ENCODE measurements at places on chromosomes 7 and 10. TPM values are rescaled to one million over a fixed set of nuclear protein-coding genes. Genes with fewer than 3 reads are reported as not detected.

ANAPC16 gene
- 79.3 TPM for total RNA-seq

LRRC61 gene
- total RNA-seq: 27.1 TPM

EPO gene
- total RNA-seq: not detected

AOC1 gene
- total RNA-seq: not detected

PKD2L1 gene
- total RNA-seq: not detected

UCN3 gene
- not detected for total RNA-seq

NRAP gene
- not detected for total RNA-seq

PRPS1L1 gene
- not detected for total RNA-seq

ADIRF gene
- not detected for total RNA-seq

DKK1 gene
- not detected for total RNA-seq

- DNase-seq: no peak
These were observed 80.2 kb upstream of the PPP2R2D start for GRCh38 chr10:131820626-131821025.

DNA sequence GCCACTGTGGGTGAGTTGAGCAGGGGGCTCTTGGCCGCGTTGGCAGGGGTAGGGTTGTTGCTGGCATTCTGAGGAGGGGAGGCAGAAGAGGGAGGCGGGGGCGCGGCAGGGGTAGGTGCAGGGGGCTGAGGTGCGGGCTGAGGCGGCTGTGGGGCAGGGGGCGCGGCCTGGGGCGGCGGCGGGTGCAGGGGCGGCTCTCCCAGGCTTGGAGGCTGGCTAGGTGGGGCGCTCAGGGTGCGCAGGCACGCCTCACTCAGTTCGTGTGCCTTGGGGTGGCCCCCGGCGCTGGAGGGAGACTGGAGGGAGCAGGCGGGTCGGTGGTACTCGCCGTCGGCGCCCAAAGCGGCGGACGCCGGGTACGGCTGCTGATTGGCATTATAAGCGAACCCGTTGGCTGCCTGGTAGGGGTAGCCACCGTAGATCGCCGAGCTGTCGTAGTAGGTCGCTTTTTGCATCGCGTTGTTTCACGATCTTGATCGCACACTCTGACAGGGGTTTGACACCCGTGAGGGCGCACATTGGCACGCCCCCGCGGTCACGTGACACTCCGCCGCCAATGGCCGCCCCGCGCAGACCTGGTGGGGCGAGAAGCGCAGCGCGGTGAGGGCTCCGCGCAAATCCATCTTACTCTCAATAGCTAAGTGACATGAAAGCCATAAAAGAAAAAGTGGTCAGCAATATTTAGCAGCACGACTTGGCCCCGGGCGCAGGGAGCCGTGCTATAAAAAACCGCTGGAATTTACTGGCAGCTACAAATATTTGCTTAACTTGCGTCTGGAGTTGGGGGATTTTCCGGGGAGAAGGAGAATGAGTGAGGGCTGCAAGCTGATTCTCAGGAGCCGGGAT is 7.9 kb upstream of the HOXA2 start:
- no peak for DNase-seq

DNA sequence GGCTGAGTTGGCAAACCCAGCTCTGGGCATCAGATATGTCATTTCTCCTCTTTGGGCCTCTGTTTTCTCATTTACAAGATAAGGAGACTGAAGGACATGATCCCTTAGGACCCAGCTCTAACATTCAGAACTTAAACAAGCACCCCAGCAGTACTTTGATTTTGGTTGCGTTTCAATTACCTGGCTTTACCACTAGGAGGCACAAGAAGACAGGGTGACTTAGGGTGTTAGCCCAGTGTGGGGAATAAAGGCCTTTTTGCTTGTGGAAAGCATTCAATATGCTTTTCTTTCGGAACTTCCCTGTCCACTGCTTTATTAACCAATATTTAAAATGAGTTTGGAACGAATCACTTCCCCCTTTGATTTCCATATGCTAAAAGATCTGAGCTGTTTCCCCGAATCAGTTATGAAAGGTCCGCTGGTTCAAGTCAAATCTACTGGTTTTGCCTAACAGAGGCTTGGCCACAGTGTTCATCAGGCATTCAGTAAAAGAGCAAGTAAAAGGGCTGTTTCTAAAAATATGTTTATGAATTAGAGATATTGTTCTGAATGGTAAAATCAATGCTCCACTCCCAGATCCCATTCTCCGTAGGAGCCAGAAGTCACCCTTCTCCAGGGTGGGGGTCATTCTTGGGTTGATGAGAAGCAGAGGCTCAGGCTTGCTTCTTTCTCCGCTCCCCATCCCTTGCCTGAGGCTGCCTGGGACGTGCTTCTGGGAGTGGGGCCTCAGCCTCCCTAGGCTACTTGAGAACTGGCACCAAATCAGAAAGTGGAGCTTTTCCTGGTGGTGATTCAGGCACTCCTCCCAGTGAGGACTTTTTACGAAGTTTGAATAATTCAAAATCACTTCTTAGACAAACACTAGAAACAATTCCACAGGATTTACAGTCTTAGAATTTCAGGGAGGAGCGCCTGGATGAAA is 105.5 kb downstream of the MYOF start:
- DNase-seq: peak; percentile 72

- DNase-seq: no peak
These were observed 29.3 kb upstream of the YAE1 start for GRCh38 chr7:39536951-39537350.

- peak; percentile 93 for DNase-seq
These were observed 31.6 kb downstream of the IKZF1 start for GRCh38 chr7:50335795-50336754.

GRCh38 chr7:65317372-65317771 is 56.3 kb upstream of the ZNF92 start:
- no peak for DNase-seq

GRCh38 chr7:50303335-50304128 is 984 bp upstream of the IKZF1 start:
- DNase-seq: no peak

DNA sequence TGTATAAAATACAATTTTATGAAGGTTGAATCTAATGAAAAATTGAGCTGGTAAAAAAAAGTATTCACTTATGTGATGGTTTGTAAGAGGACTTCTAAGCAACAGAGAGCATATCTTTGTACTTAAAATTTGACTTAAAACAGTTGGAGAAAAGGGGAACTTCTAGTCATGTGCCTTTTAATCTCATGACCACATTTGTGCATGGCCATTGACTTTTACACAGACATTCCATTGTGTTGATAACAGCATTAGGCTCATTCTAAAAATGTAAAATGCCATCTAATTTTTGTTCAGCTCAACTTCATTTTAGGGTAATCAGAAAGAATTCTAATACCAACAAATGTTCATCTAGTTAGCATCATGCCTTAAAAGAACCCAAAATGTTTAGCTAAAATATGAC is 119.9 kb downstream of the HPSE2 start:
- no peak for DNase-seq

- no peak for DNase-seq
These were observed 11.4 kb downstream of the ELN start for GRCh38 chr7:74039337-74039736.

- DNase-seq: no peak
These were observed 136.8 kb downstream of the EXOC4 start for GRCh38 chr7:133389727-133390126.

DNA sequence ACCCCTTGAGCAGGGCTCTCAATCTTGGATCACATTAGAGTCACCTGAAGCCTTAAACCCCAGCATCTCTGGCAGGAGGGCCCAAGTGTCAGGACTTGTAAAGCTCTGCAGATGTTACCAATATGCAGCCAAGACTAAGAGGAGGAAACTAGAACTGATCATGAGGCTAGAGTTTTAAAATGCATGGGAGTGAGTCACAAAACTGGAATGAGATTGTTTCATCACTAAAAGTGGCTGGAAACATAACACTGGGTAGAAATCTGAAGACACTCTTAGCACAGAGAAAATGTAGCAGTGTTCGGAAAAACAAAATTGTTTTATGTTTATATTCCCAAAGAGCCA is 63.3 kb upstream of the GHITM start:
- DNase-seq: no peak

DNA sequence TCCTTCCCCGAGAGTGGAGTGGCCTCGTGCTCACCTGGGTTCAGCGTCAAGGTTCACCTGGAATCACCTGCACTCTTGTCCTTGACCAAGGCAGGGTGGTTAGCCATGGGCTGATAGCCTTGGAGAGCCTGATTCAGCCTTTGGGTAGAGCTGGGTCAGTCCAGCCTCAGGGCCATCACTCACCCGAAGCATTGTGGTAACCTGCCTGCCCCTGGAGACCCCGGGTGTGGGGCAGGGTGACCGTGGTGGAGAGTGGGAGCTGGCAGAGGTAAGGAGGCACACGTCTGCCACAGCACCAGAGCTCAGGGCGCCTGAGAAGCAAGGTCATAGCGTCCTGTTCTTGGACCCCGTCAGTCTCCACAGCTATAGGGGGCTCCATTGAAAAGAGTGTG is 27.8 kb upstream of the WDFY4 start:
- no peak for DNase-seq

- no peak for DNase-seq
These were observed 27.0 kb upstream of the GPR26 start for GRCh38 chr10:123639131-123639530.

- no peak for DNase-seq
These were observed 10.9 kb downstream of the PNPLA8 start for GRCh38 chr7:108515013-108515412.

GRCh38 chr7:112080978-112081377 is 125.2 kb downstream of the DOCK4 start:
- no peak for DNase-seq

DNA sequence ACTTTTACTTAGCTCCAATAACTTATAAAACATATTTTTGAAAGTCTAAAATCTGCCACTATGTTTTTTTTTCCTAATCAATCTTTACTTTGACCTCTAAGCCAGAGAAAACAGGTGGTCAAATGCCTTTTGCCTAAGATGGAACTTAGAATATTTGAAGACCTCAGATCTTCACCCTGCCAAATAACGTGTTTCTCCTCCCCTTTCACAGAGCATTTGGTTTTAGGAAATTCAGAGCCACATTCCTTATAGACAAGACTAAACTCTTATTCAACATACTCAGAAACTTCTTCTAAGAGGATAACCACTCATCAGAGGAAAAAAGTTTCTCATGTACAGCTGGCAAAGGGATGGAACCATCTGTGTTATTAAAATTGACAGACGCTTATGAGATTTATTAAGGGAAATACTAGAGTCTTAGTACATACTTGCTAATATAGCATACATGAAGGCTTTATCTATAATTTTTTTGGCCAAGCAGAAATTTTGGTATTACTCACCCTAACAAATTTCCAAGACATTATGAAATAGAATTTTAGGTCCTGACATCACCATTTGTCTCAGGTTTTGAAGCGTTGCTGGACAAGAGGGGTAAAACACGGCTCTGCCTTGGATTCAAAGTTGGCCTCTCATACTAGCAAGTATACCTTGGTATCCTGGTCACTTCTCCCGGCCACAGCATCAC is 2.6 kb upstream of the EGFR start:
- no peak for DNase-seq

DNA sequence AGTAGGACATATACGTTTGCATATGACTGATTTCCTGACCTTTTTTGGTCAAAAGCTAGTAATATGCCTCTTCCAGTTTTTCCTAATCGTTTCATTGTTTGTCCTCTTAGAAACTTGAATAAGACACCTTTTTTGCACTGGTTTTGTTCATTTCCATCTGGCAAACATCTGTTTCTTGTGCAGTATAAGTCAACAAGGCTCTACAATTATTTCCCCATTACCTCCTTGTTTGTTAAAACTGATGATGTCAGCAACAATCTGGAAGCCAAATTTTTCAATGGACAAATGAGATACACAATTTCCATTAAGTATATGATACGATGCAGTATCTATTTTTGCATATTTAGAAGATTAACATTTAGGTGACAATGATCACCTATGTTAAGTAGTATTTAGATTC is 148.8 kb downstream of the NRBF2 start:
- no peak for DNase-seq

GRCh38 chr10:279232-279631 is 144.0 kb downstream of the ZMYND11 start:
- no peak for DNase-seq

DNA sequence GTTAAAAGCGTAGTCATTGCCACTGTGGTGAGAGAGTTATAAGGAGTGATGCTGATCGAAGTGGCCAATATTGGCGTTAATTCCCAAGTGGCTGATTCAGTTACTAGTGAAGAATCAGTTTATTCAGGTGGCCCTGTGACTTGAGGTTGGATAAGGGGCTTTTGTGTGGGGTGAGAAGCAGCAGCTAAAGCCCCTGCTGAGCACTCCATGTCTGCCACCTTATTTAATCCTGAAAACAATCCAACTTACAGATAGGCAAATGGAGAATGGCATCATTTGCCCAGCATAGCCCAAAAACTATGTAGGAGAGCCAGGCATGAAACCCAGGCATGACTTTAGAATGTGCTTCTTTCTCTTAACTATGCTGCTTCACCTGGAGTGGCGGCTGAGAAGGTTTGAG is 222.8 kb upstream of the KLF6 start:
- no peak for DNase-seq

DNA sequence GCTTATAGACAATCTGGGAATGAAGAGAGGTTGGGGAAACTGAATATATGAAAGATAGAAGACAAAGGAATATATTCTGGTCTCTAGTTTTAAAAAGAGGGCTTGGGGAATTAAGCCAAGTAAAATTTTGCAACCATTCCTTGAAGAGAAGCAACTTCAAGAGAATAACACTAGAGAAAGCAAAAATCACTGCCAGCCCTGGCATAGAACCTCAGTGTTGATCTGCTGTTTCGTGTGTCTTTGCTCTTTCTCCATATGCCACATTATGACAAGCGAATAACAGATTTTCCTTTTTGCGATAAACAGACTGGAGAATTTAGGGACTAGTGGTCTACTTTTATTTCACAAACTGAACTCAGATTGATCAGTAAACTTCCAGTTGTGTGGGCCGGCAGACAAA is 132.7 kb downstream of the XPNPEP1 start:
- DNase-seq: no peak

DNA sequence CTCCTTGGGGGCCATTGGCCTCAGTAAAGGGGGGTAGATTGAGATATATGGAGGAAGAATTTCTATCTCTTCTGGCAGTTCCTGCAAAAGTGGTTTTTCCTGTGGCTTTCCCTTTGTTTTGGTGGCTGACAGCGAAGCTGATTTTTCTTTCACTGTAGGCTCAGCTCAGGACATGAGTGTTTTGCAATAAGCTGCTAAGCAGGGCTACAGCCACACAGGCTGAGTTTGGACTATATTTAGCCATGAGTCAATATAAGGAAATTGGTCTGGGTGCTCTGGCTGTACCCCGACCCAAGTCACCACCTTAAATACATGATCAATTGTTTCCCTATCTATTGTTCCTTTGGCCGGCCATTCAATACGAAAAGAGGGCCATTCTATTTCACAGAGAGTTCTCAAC is 212.7 kb upstream of the KCND2 start:
- DNase-seq: no peak

DNA sequence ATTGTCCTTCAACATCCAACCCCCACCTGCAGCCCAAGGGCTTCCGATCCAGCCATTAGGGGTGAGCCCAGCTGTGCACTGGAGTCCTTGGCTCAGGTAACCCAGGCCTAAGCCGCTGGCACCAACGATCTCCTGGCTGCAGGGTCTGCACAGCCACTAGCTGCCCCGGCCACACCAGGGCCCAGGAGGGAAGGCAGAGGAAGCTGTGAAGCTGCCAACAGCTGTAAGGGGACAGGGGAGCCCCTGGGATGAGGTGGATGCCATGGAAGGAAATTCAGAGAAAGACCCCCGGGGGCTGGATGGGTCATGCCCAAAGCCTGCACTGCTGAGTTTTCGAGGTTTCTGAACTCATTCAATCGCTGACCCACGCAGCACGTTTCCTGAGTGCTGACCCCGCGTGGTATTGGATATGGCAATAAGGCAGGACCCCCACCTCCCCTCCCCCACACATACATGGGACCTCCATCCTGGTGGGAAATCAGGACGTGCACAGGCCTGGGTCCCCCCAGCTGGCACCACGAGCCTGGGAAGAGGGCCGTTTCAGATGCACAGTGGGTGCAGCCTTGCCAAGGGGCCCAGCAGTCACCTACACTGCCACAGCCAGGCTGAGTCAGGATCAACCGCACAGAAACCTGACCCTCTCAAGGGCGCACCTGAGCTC is 170.3 kb downstream of the DIP2C start:
- no peak for DNase-seq
